Activated CD4-positive, alpha-beta T cell treated with anti-CD3 and anti-CD28 coated beads, Interleukin-2, amount 50 U/mL, for 48 hours (primary cell): ENCODE measurements at places on chromosomes 12 and 14.
A peak's percentile ranks its signal among the peaks of the same experiment; 100 is the strongest.

GRCh38 chr12:67758521-67758920 is 110.0 kb downstream of the DYRK2 start:
- no peak for DNase-seq

GRCh38 chr14:68012871-68013270 is 193.3 kb downstream of the RAD51B start:
- no peak for DNase-seq

DNA sequence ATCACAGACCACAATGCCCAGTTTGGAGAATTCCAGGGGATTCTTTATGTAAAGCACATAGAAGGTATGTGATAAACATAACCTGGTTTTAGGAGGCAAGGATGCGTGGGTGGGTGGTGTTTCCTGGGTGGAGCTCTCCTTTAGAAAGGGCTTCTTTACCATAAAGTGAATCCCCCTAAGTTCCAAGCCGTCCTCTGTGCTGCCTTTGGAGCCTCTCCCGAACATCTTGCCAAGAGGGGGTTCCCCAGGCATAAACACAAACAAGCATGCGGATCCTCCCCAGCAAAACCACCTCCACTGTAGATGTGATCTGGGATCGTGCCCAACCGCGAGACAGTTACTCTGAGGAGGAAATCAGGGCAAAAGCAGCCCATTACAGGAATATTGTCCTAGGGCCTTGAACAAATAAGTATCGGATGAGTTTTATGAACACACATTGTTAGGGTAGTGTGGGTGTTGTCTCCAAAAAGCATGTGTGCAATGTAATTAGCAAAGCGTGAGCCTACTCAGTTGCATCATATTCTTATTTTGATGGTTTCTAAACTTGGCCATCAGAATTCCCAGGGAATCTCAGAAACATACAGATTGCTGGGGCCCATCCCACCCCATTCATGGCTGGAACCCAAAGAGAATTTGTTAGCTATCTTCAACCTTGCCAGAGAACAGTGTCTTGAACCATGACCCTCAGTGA is 48.8 kb upstream of the CORO1C start:
- no peak for DNase-seq

DNA sequence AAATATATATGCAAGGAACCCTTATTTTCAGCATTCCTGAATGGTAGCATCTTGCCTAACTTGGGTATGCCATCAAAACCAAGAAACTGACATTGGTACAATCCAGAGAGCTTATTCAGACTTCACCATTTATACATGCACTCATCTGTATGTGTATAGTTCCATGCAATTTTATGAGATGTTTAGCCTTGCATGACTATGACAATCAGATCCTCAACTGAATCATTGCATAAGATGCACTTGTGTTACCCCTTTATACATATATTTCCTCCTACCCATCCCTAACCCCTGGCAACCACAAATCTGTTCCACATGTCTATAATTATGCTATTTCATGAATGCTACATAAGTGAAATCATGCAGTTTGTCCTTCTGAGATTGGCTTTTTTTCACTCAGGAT is 37.0 kb upstream of the PPFIBP1 start:
- no peak for DNase-seq

- DNase-seq: no peak
These were observed 35.5 kb upstream of the ALX1 start for GRCh38 chr12:85244561-85244960.

DNA sequence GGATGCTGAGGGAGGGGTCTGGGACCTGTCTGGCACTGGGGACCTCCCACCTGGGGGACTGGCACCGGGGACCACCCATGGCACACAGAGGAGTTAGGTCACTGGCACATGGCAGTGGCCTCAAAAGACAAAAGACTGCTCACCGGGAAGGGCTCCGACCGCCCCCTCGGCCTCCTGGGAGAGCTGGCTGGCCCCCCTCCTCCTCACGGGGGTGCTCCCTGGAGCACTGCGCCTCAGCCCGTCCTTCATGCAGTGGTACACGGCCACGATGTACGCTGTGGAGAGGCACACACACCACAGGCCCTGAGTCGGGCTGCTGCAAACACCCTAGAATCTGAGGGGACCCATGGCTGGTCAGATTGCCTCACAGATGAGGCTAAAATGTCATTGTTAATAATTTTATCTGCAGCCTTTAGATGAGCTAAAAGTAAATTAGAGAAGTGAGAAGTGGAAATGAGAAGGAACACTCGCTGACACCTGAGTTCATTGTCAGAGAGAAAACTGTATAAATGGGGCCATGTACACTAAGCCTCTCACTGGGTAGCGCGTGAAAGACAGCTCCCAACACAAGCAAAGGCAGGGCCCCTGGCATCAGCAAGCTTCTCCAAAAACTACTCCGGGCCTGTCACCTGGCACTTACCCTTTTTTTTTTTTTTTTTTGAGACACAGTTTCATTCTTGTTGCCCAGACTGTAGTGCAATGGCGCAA is 14.1 kb downstream of the P2RX2 start:
- no peak for DNase-seq

GRCh38 chr12:78209846-78210505 is 379.3 kb downstream of the NAV3 start:
- DNase-seq: no peak

GRCh38 chr12:130879212-130879686 is 7.4 kb downstream of the RAN start:
- DNase-seq: no peak

DNA sequence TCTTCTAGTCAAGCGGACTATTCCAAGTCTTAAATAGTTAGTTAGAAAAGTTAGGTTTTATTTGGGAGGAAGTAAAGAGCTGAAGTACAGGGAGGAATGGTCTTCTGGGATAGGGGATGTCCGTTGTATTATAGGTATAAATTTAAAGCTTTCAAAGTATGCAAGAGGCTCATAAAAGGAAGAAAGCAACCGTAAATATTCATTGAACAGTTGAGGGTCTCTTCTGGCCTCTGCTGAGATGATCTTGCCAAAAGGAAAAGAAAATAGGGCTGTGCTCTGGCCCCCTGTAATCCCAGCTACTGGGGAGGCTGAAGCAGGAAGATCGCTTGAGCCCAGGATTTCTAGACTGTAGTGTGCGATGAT is 377 bp upstream of the TIMELESS start:
- DNase-seq: no peak

DNA sequence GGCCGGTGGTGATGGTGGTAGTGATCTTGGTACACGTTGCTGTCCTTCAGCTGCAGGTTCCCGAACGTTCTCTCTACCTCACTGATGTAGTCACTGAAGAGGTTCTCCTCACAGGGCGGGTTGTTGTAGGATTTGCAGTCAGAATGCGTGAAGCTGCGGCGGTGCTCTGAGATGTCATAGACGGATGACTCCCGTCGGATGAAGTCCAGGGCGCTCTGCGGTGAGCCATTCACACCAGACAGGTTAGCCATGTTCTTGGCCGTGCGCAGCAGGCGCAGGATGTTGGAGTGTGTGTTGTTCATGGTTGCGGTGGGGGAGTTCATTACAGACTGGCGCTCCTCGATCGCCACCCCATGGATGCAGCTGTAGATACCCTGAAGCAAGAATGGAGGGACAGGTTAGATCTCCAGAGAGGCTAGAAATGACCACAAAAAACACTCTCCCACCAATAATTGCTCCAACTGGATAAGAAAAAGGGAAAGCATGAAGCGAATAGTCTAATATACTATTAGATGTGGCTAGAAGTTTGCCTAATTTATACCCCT is 367.8 kb downstream of the EMP1 start:
- DNase-seq: no peak

DNA sequence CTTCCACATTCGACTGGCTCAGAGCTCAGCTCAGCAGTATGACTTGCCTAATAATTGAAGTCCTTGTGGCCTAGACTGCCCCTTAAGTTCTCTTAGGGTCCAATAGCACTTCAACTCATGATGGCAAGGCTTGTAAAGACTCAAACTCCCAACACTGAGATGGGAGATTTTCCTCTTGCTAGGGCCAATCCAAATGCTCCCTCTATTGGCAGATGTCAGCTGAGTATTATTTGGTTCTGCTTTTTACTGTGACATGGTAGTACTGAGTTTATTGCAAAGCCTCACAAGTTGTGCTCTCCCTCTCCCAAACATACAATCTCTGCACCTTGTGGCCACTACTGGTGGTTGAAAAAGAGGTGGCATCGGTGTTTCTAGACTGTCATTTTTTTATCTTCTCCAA is 164.2 kb downstream of the ALG10 start:
- DNase-seq: no peak

DNA sequence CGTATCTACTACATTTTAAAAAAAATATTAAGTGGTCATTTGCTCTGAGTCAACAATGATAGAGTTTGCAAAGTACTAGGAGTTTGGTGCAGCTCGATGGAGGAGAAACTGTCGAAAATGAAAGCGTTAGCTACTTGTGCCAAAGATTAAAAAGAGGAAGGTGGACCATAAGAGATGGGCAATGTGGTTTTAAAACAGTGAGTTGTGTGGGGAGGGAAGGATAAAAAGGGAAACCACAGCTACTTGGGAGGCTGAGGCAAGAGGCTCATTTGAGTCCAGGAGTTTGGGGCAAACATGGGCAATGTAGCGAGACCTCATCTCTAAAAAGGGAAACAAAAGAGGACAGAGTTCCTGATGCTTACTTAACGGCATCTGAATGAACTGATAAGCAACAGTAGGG is 18.2 kb upstream of the STRAP start:
- DNase-seq: no peak

DNA sequence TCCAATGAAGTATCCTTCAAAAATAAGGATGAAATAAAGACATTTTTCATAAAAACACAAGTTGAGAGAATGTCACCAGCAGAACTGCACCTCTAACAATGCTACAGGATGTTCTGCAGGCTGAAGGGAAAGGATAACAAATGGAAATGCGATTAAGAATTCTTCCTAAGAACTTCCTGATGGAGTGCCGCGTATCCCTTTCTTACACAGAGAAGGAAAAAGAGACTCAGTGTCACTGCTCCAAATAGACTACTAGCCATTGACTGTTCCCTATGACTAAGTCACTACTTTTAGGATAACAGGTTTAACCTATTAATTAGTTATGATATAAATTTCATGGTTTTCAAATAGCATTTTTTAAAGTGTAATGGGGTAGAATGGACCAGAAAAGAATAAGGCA is 3.2 kb downstream of the ANO2 start:
- no peak for DNase-seq

- DNase-seq: peak; percentile 84
These were observed 5.8 kb downstream of the TMEM253 start for GRCh38 chr14:21106498-21107282.

- DNase-seq: peak; percentile 6
These were observed at the start of gene SLC25A21 for GRCh38 chr14:37172024-37172869. Gene SLC25A21, minus strand, starts transcription at chr14:37172606.

DNA sequence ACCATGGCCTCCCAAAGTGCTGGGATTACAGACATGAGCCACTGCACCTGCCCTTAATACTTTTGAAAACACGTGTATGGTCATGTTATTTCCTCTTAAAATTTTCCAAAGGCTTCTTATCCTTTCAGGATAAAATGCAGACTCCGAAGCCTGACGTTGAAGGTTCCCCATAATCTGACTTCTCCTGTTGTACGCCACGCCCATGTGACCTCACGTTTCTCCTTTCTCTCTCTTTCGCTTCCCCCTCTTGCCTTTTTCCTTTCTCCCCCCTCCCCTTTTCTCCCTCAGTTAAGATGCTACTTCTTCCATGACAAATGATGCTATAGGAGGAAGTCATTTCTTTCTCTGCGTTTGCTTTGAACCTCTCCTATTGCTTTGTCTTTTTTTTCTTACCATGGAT is 266.0 kb downstream of the FBXL14 start:
- no peak for DNase-seq

GRCh38 chr12:93638095-93638494 is 39.1 kb upstream of the CRADD start:
- DNase-seq: no peak

DNA sequence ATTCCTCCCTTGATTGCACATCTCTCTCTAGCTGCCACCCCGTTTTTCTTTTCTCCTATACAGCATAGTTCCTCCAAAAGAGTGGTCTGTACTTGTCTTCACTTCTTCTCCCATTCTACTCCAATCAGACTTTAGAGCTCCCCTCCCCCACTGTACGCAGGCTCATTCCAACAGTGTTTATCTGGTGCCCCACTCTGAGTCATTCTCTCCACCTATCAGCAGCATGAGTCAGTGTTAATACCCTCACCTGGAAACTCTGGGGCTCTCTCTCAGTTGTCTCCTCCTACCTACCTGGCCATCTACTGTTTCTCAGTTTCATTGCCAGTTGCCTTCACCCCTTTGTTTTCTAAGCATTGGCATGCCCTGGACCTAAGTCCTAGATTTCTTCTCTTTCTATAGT is 175.1 kb upstream of the ARHGAP5 start:
- DNase-seq: no peak

GRCh38 chr14:89430391-89431236 is 13.6 kb upstream of the FOXN3 start:
- peak; percentile 56 for DNase-seq

- no peak for DNase-seq
These were observed 244.6 kb downstream of the SLC41A2 start for GRCh38 chr12:104713444-104713843.

DNA sequence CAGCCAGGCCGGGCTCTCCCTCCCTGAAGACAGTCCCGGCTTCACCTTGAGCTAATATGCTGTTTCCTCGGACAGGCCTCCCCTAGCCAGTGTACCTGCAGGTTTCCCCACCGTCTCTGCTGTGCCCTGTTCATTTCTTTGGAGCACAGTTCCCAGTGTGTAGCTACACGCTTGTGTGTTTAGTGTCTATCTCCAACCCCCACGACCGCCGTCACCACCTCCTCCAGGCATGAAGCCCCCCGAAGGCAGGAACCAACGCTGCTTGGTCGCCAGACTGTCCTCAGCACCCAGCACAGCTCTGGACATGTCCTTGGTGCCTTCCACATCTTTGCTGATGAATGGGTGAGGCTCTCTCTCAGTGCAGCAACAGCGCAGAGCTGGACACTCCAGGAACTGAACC is 26.2 kb upstream of the PLEKHG6 start:
- DNase-seq: no peak

DNA sequence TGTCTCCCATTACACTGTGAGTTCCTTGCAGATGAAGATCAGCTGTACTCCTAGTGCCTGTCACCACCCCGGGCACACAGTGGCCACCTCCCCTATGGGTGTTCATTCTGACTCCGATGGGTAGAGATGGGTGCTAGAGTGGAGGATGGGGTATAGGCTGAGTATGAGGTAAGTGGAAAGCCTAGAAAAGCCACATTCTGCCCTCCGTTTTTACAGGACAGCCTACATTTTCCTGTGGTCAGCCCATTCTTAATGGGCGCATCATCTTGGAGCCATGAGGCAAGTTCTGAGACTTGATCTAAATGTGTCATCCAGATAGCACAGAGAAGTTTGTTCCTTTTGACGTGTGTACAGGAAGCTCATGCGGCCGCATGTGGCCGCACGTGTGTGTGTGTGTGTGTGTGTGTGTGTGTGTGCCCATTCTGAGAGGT is 166.7 kb upstream of the HIF1A start:
- DNase-seq: peak; percentile 65

- DNase-seq: no peak
These were observed 362.2 kb downstream of the CACNA1C start for GRCh38 chr12:2414810-2415567.

- DNase-seq: no peak
These were observed 14.0 kb upstream of the NDUFA12 start for GRCh38 chr12:95017482-95017881.
